ENCODE measurements at places on chromosomes 4 and X.
A peak's percentile ranks its signal among the peaks of the same experiment; 100 is the strongest.

DNA sequence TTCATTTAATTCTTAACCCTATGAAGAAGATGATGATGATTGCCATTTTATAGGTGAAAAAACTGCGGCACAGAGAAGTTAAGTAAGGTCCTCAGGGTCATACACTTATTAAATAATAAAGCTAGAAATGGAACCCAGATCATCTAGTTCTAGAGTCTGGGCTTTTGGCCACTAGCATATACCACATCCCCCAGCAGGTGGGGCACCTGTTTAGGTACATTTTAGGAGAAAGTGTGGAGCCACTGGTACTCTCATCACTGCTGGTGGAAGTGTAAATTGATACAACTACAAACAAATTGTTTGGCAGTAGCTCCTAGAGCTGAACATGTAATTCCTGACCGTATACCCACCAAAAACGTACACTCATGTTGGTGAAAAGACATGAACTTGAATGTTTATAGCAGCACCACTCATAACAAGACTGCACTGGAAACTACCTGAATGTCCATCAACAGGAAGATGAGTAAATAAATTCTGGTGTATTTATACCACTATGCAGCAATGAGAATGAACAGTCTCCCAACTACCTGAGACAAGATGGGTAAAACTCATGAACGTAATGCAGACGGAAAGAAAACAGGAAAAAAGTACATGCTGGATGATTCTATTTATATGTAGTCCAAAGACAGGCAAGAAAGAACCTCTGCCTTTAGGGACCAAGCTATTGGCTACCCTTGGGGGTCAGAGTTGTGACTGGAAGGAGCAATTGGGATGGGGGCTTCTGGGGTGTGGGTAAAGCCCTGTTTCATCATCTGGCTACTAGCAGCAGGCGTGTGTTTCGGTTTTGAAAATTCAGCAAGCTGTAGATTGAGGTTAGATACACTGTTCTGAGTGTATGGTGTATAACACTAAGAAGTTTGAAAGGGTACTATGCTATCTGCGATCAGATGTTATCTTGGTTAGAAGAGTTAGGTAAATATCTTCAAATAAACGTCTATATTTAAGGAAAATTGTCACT lies 72.3 kb upstream of the ADGRG2 start:
- DNase-seq, result no peak
- no peak overlapping the region for H3K27ac ChIP-seq
- H3K4me3 ChIP-seq, result no peak overlapping the region
- no peaks in the 10 kb centered on the region for H3K4me1 ChIP-seq

DNA sequence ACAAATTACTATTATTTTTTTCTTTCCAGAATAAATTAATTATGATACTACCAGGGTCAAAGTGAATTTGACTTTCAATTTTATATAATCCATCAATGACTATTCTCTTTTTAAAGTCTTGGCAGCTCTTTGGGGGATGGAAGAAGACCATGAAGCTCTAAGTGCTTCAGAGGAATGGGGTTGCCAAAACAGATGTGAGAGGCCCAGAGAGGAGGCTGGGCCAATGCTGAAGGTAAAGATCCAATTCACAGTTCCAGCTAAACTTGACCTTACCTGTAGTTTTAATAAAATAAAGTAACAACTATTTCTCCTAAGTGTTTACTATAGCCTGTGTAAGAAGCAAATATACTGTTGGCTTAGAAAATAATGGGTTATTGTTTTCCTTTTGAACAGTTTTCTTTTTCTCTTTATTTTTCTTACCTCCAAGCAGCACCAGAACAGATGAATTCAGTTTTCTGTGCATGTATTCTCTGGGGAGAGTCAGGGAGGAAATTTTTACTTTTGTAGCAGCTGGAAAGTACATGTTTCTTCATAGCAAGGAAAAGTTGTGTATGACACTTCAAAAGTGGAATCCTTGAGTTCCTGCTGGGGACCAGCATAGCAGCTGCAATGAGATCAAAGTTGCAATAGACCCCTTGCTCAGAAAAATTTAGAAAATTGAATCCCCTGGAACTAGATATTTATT lies 104.9 kb downstream of the CEP44 start:
- no peak overlapping the region for H3K27ac ChIP-seq
- H3K4me1 ChIP-seq, result no peaks in the 10 kb centered on the region
- H3K4me3 ChIP-seq, result no peak overlapping the region
- DNase-seq, result no peak

DNA sequence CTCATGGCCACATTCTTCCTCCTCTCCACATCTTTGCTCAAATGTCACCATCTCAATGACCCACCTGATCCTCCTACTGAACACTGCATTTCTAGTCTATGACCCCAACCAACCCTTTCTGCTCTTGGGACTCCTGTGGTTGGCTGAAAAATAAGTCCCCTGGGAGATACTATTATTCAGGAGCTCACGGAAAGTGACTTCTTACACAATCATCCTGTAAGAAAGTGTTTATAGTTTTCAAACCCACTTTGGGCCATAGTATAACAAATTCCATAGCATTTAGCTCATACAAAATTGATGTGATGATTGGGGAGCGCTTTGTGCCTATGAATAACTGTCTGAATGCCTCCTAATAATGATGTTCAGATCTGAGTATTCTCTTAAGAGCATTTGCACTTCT lies 161.4 kb upstream of the HS3ST1 start:
- H3K36me3 ChIP-seq, result no peaks in the 10 kb centered on the region
- H3K27me3 ChIP-seq, result no peaks in the 10 kb centered on the region

- no peaks in the 10 kb centered on the region for H3K36me3 ChIP-seq
- H3K27me3 ChIP-seq, result no peaks in the 10 kb centered on the region
- no peaks in the 10 kb centered on the region for H3K4me1 ChIP-seq
Measured at GRCh38 chrX:18210470-18210869, 10.2 kb downstream of the BEND2 start.

DNA sequence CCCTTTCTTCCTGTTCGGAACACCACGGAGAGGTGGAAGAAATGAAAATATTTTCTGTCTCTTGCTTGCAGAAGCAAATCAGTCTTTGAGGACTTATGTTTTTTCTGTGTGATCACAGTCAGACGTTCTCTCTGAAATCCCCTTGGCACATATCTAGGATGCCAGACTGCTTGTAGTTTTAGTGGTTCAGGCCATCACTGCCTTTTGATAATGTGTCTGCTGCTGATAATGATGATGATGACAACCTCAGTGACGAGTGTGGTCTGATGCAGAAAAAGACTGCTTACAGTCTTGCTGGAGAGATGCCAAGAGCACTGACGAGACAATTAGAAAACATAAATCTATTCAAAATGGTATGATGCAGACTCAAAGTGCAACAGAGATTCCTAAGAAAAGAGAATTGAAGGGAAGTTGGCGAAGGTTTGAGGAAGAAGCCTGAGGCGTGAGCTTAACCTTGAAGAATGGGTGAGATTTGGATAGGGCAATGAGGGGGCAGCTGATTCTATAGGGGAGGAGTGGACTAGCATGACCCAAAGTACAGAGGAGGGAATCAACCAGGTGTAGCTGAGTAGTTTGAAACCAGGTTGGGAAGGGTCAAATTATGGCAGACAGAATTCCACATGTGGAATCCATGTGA lies 7.9 kb downstream of the RAB33A start:
- no peak overlapping the region for H3K4me3 ChIP-seq
- H3K36me3 ChIP-seq, result peaks cover 5% of the 10 kb centered on the region
- no peak overlapping the region for H3K27ac ChIP-seq
- DNase-seq, result no peak

- no peak for DNase-seq
- H3K36me3 ChIP-seq, result no peaks in the 10 kb centered on the region
- H3K4me3 ChIP-seq, result no peak overlapping the region
- no peaks in the 10 kb centered on the region for H3K27me3 ChIP-seq
- H3K27ac ChIP-seq, result no peak overlapping the region
Measured at GRCh38 chr4:52079659-52080058, 28.6 kb downstream of the SPATA18 start.

DNA sequence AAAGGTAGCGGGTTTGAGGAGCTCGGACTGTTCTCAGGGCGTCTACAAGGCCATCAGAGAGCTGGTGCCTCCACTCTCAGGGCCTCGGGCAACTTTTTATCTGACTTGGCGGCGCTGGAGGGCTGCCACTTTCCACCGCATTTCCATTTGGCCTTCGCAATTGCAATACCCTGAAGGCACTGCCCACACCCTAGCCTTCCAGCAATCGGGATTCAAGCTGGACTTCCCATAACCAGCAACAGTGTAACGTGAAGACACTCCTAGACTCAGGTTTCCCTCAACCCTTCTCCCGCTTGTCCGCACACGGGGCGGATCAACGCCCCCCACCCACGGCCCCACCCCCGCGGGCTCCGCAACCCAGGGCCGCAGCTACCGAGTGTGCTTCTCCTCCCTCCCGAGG lies 50.2 kb upstream of the BCOR start:
- H3K27me3 ChIP-seq, result no peaks in the 10 kb centered on the region
- H3K27ac ChIP-seq, result peak overlapping the region; percentile 27
- no peak overlapping the region for H3K4me3 ChIP-seq
- no peak for DNase-seq

- no peak overlapping the region for H3K4me3 ChIP-seq
- no peak overlapping the region for H3K27ac ChIP-seq
- no peaks in the 10 kb centered on the region for H3K4me1 ChIP-seq
- no peaks in the 10 kb centered on the region for H3K27me3 ChIP-seq
- DNase-seq, result no peak
Measured at GRCh38 chr4:24433515-24434214, 150.7 kb downstream of the DHX15 start.

- H3K4me3 ChIP-seq, result no peak overlapping the region
- H3K27ac ChIP-seq, result no peak overlapping the region
- H3K36me3 ChIP-seq, result no peaks in the 10 kb centered on the region
- no peaks in the 10 kb centered on the region for H3K4me1 ChIP-seq
- H3K27me3 ChIP-seq, result no peaks in the 10 kb centered on the region
Measured at GRCh38 chr4:144288011-144288903, 147.7 kb upstream of the GYPA start.

DNA sequence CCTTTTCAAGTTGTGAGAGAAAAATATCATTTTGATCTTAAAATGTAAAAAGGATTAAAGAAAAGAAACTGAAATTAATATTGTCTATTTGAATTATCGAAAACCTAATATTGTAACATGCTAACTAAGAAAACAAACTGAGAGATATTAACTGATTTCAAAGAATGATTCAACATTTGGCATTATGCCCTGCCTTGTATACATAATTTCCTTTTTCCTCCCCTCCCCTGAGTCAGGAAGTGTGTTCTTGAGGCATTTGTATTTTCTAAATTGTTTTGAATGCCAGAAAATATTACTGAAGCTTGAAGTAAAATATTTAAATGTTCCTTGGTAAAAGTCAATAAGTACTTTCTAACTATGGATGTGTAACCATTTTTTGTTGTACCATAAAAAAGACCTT lies 49.4 kb downstream of the RPS6KA3 start:
- H3K4me3 ChIP-seq, result no peak overlapping the region
- H3K27me3 ChIP-seq, result no peaks in the 10 kb centered on the region
- no peak for DNase-seq
- H3K4me1 ChIP-seq, result peaks cover 23% of the 10 kb centered on the region
- no peak overlapping the region for H3K27ac ChIP-seq

GRCh38 chrX:69387567-69388487 lies 116.3 kb upstream of the NALF2 start:
- peak; percentile 35 for DNase-seq
- no peaks in the 10 kb centered on the region for H3K27me3 ChIP-seq
- H3K4me1 ChIP-seq, result no peaks in the 10 kb centered on the region
- no peak overlapping the region for H3K27ac ChIP-seq

- H3K27ac ChIP-seq, result no peak overlapping the region
- no peak overlapping the region for H3K4me3 ChIP-seq
- no peaks in the 10 kb centered on the region for H3K36me3 ChIP-seq
- no peak for DNase-seq
Measured at GRCh38 chr4:17195461-17196275, 297.2 kb upstream of the LDB2 start.

- H3K27me3 ChIP-seq, result no peaks in the 10 kb centered on the region
- H3K4me3 ChIP-seq, result no peak overlapping the region
- H3K36me3 ChIP-seq, result peaks cover 89% of the 10 kb centered on the region
- no peaks in the 10 kb centered on the region for H3K4me1 ChIP-seq
Measured at GRCh38 chr4:2954358-2955185, 8.6 kb downstream of the NOP14 start.

Data from DND-41 (cell line).